D341Med (cell line): ENCODE measurements at places on chromosomes 12 and 14.

DNA sequence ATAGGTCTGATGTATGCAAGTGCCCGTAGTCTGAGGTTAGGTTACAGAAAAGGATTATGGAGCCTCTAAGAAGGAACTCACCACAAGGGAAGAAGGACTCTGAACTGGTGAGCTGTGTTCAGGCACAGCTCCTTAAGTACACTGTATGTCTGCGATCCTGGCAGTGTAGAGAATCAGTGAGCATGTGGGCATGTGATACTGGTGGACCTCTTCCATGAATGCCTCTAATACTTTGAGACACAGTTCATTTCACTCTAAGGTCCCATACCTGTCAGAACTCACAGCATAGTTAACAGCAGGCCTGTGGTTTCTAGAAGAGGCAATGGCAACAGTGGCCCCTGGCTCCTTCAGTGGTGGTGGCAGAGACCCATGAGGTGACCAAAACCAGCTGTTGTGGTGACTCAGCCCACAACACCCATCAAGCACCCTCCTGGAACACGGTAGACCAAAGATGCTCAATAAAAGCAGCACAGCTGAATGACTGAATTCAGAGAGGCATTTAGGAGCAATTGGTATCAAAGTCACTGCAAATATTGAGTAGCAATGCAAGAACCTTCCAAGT is 6.9 kb upstream of the OR6J1 start:
- no peak for DNase-seq

- DNase-seq, result no peak
Observed at GRCh38 chr14:87994974-87995373, 2.0 kb upstream of the GALC start.

- DNase-seq, result no peak
Observed at GRCh38 chr14:90177539-90178189, 78.7 kb upstream of the PSMC1 start.

DNA sequence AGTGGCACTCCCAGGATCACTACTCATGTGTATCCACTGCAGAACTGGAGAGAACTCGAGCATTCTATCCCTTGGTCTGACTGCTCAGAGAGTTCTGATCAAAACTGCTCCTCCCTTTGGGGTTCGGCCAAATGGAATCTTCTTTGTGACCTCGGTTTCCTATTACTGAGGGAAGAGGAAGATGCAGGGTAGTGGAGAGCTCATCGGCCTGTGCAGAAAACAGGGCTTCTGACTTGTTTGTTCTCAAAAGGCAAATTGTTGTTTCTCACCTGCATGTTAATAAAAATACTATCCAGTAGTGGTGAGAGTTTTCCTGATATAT is 17.1 kb upstream of the AKAP6 start:
- DNase-seq, result no peak

GRCh38 chr12:9883175-9883574 is 1.9 kb downstream of the KLRF2 start:
- no peak for DNase-seq

DNA sequence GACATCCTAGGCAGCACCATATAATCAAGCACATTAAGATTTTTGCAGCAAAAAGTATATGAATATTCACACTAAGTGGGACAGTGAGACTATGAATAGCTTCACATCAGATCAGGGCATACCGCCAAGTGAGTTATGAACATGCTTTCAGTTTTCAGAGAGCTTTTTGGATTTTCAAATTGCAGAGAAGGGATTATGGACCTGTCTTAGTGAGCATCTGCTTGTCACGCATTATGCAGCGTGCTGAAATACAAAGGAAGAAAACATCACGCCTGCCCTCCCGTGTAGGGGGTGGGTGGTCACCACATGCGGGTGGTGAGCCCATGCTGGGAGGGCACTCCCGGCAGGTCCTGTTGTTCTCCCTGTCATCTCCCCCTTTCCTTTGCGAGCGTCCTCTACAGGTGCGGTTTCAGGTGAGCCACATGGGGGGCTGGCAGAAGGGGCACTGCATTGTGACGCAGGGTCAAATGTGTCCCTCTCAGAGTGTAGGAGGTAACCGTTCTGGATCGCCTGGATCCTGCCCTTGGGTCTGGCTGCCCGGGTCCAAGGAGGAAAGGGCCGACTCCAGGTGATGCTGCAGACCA is 42.6 kb downstream of the TRAF3 start:
- peak; percentile 61 for DNase-seq

DNA sequence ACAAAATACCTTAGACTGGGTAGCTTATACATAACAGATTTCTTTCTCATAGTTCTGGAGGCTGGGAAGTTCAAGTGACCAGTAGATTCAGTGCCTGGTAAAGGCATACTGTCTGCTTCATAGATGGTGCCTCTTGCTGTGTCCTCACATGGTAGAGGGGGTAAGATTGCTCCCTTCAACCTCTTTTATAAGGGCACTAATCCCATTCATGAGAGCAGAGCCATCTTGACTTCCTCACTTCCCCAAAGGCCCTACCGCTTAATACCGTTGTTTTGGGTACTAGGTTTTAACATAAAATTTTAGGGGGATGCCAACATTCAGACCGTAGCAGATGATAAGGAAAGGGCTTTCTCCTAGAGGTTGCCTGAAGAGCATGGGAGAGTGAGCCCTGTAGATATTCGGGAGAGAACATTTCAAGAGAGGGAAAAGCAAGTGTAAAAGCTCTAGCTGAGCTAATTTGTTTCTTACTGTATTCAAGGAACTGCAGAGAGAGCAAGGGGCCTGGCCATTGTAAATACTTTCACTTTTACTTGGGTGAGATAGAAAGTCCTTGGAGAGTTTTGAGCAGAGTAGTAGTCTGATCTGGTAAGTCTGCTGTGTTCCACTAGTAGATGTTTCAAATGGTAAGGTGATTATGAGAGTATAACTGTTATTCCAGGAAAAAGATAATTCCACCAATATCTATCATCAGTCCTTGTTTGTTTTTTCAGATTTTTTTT is 27.3 kb downstream of the FRS2 start:
- DNase-seq, result no peak

DNA sequence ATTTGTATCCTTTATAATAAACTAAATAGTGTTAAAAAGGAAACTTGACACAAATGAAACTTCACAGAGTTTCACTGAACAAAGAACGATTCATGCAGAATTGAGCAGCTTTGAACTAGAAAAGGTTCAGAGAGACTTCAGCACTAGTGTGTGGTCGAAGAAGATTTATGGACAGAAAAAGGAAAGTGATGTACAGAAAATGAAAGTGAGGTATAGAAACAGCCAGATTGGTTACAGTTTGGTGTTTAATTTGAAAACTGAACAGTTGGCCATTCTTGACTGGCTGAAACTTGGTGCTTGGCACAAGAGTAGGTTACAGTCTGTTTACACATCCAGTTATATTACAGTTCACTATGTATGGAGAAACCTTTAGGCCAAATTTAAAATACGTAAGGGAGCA is 207.1 kb downstream of the GALC start:
- no peak for DNase-seq

GRCh38 chr12:83113945-83114344 is 427.2 kb downstream of the TMTC2 start:
- peak; percentile 37 for DNase-seq

DNA sequence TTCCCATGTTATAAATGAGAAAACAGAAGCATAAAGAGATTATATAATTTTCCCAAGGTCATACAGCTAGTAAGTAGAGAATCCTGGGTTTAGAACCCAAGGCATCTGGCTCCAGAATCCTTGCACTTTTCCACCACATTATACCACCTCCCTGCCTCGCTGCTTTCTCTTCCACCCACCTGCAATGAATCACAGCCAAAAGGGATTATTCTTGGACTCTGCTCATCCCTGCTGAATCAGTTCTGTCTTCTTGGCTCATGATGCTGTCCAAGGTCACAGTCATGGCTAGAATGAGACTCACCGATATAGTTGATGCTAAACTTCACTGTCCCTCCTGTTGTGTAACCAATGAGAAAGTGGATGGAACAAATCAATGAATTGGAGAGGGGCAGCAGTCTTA is 356.6 kb downstream of the FUT8 start:
- DNase-seq, result no peak

- DNase-seq, result no peak
Observed at GRCh38 chr14:23275412-23275811, 10.5 kb downstream of the HOMEZ start.

DNA sequence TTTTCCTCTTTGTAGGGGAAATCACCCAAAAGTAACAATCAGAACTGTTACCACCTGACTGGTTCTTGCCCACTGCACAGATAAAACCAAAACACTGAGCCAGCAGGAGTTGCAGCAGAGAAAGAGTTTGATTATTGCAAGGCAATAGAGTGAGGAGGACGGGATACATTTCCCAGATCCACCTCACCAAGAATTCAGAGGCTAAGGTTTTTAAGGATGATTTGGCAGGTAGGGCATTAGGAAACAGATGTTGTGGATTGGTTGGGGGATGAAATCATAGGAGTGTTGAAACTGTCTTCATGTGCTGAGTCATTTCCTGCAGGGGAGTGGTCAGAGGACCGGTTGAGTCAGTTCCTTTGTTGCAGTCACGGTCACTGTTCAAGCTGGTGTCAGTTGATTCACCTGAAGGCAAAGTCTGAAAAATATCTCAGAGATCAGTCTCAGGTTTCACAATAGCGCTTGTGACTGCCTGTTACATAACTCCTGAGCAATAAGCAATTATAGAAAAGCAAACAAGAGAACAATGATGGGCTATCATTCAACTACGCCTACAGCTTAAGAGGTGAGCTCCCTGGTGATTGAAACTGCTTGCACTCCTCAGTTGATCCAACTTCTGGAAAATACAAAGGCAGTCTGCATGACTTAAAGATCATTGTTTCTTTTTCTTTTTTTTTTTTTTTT is 20.3 kb upstream of the AMN1 start:
- no peak for DNase-seq

GRCh38 chr14:97995531-97995930 is 1198.3 kb downstream of the VRK1 start:
- DNase-seq, result no peak
